ENCODE measurements at places on chromosomes 3 and 15. TPM values are rescaled to one million over a fixed set of nuclear protein-coding genes. Genes with fewer than 3 reads are reported as not detected.
A peak's percentile ranks its signal among the peaks of the same experiment; 100 is the strongest.

DNA sequence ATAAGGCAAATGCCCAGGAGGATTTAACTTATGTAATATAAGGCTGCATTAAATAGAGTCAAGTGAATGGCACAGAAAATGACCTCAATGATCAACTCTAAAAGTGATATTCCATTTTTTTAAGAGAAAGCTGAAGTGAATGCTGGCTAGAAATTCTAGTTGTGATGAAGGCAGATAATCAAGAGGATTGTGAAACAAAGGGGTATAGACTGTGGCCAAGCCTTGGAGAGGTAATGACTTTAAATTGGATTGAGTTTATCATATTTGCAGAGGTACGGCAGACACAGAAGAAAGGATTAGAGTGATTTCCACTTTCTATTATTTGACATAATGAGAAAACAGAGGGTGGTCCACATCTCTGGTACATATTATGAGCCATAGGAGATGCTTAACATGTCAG is 269.2 kb downstream of the MECOM start:
- DNase-seq = no peak

DNA sequence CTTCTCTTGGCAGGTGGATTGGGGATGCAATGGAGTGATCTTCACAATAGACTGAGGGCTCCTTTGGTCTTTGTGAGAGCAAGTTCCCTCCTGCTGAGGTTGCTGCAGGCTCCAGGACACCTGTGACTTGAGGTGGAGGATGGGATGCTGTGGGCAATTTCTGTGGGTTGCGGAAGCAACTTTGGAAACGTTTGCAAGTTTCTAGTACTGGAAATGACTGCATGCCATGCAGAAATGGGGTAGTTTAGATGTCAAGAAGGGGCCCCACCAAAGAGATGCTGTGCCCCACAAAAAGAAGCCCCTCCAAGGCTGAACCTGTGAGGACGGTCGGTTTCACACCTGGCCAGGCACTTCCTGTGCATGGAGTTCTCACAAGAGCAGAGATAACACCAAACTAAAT is 80.4 kb upstream of the XCR1 start:
- no peak for DNase-seq

- DNase-seq = peak; percentile 84
These were observed at the start of gene ALDH1L1 for GRCh38 chr3:126180477-126181397. Gene ALDH1L1 (minus strand): TSS chr3:126180586. CDS start chr3:126160979, 19,607 bp downstream.

- no peak for DNase-seq
These were observed 70.0 kb upstream of the STIMATE start for GRCh38 chr3:52967398-52967797.

The WDR49 gene
- total RNA-seq = 0.35 TPM

- no peak for DNase-seq
These were observed 197.7 kb downstream of the FNDC3B start for GRCh38 chr3:172236771-172237742.

The ZNF662 gene
- not detected for total RNA-seq

GRCh38 chr3:48960841-48961413 is 29.1 kb upstream of the P4HTM start:
- no peak for DNase-seq

The FGF12 gene
- total RNA-seq = 9.6 TPM

The MANF gene
- total RNA-seq = 84.0 TPM

- DNase-seq = no peak
These were observed 117.5 kb upstream of the PROK2 start for GRCh38 chr3:71902258-71903111.

DNA sequence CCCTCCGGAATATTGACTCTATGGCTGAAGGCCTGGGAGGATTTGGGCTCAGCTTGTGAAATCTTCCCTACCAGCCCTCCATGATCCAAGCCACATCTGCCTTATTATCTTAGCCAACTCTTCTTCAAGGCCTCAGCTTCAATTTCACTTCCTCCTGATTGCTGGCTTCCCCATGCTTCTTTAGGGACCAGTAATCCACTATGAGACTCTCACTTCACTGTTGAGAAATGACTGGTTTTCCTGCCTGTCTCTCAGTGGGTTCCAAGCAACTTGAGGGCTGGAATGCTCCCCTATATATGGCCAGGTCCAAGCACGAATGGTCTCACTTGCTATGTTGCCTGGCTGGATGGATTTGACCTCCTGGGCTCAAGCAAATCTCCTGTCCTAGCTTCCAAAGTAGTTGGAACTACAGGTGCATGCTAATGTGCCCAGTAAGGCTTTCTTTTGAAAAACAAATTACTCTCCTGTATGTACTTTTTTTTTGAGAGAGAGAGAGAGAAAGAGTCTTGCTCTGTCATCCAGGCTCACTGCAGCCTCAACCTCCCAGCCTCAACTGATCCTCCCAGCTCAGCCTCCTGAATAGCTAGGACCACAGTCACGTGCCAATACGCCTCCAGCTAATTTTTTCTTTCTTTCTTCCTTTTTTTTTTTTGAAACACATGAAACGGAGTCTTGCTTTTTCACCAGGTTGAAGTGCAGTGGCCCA is 7.9 kb upstream of the PIK3CB start:
- no peak for DNase-seq

The BCHE gene
- 2.9 TPM for total RNA-seq

GRCh38 chr3:66179793-66180192 is 41.0 kb upstream of the SLC25A26 start:
- no peak for DNase-seq

- DNase-seq = no peak
These were observed 6.3 kb downstream of the ACAA1 start for GRCh38 chr3:38130631-38131065.

- no peak for DNase-seq
These were observed 5.8 kb downstream of the TOPBP1 start for GRCh38 chr3:133655731-133656515.

- peak; percentile 74 for DNase-seq
These were observed 157.9 kb downstream of the TLE3 start for GRCh38 chr15:69939513-69940440.
